Heart left ventricle (tissue), 16 donors: ENCODE measurements at places on chromosomes 7 and 10.
A peak's percentile ranks its signal among the peaks of the same experiment; 100 is the strongest.

DNA sequence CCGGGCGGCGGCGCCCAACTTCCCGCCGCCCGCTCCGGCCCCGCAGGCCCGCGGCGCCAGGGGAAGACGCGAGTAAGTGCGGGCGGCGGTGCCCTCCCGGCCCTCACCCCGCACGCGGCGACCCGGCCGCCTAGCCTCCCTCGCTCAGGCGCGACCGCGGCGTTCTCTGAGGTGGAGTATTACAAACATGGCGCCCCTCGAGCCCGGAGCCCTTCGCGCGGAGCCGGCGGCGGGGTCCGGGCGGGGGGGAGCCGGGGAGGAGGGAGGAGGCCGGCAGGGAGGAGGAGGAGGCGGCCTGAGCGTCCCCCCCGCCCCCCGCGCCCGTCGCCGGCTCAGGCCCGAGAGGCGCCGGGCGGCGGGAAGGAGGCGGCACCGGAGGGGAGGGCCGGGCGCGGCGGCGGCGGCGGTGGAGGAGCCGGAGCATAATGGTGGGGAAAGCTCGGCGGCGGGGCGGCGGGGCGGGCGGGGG is at the start of gene ZMYND11:
TSS of gene ZMYND11 (plus strand) at position 324 of the 469 bp plus-strand sequence. CDS start 44,558 bp downstream, outside the sequence.
- peak; percentile 79 for DNase-seq

DNA sequence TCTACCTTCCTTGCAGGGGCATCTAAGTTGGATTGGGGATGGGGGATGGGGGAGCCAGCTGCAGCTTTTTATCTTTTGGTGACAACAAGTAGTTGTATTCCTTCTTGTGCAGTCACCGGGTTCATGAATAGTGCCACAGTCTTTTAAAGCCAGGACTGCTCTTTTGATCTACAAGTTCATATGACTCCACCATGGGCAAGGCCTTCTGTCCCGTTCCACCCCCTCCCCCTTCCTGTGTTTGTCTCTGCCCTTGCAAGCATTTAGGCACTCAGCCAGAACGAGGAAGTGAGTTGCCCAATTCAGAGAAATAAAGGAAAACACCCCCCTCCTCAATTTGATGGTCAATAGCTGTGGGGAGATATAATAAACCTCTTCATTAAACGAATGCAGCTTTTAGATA is 44.8 kb upstream of the EGR2 start:
- DNase-seq = no peak

DNA sequence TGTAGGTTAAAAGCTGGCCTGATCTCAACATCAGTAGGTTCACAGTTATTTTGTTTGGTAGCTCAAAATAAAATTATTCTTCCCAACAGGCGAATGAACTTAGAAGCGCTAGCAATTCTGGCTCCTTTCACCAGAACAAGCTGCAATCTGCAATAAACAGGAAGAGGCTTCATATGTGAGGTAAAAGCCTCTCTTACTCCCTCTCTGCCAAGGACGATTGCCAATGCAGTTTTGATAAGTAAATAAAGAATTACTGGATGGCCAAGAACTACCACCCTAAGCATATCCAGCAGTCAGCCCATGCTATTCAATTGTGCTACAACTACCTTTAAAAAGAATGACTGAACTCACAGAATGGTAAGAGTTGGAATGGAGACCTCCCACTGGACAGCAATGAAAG is 150.0 kb upstream of the LAMB4 start:
- DNase-seq = no peak

- DNase-seq = peak; percentile 97
These were observed at the start of gene PTER for GRCh38 chr10:16436758-16437539. TSS of gene PTER (plus strand) at chr10:16437010. CDS start at chr10:16484385, 47,375 bp downstream.

GRCh38 chr10:112768121-112768520 is 181.9 kb upstream of the TCF7L2 start:
- no peak for DNase-seq

DNA sequence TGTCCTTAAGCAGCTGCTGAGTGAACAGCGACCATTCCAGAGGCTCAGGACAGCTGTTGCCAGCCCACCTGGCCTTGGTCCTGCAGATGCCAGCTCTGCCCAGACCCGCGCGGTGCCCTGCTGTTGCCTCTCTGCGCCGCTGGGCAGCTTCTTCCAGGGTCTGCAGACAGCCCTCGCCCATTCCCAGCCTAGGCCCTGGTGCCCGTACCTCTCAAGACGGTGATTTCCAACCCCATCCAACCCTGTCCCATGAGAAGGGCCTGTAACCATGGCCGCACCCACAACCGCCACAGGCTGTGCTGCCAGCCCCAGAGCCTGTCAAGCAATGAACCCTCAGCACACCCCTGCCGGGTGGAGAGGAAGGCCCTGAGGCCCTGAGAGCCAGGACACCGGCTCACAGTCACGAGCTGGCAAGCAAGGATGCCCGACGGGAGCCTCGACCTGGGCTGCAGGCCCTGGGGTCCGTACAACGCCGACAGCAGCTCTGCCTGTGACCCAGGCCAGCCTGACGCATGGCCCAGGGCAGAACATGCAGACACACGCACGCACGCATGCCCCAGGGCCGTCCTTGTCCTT is 231.9 kb downstream of the MAD1L1 start:
- DNase-seq = peak; percentile 34

DNA sequence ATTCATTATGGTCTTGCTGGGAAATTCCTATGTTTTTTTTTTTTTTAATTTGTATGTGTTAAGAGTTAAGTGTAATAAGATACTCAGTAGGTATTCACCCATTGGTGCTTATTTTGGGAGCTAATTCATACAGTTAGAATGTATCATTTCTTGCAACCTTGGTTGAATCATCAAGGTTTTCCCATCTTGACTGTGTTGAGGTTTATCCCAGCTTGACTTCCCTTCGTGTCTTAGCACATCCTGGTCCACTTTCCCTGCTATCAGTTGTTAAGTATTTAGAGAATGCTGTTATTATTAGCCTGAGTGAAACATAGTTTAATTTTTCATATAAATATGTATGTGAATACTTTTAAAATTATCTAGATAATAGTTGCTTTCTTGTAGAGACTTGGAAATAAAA is 20.8 kb downstream of the RALA start:
- DNase-seq = no peak

DNA sequence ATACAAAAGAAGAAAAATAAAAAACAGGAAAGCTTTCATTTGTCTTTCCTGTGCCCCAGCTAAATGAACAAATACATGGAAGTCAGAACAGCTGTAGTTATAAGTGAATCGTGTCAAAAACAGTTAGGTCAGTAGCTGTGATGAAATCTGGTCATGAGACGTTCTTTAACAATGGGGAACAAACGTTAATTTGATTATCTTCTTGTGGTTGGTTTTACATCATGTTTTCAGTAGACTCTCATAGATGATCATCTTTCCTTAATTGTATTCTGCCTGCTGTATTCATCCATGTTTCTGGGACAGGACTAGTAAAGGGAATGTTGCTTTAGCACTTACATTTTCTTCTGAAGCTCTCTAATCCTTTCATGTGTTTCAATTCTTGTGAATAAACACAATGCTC is 97.0 kb downstream of the PCLO start:
- DNase-seq = no peak

DNA sequence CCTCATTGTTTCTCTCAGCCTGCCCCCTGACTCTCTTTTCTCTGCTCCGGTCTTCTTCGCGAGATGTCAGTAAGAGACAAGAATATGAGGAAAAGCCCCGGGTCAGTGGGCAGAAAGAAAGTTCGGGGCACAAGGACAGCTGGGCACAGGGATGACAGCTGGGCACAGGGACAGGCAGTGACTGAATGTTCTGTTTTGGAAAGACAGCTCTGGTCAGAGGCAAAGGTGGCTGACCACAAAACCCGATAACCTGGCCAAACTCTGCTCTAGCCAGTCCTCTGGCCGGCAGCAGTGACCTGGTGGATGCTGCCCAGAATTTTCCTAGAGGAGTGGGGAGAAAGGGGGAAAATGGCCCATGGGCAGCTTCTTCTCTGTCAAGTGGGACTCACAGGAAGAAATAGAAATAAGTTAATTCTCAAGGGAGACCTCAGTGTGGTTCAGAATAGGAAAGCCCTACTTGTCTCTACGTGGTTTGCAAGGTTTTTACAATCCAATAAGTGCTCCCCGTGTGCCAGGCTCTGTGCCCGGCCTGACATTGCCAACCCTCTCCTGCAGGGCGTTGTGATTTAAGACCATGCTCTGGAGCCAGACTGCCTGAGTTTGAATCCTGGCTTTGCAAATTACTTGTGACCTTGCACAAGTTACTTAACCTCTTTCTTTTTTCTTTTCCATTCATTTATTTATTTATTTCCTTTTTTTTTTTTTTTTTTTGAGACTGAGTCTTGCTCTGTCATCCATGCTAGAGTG is 110.6 kb upstream of the ZNF716 start:
- no peak for DNase-seq
